Suppressor macrophage treated with lipopolysaccharide for 4 hours (primary cell): ENCODE measurements at places on chromosomes 1 and 21.

DNA sequence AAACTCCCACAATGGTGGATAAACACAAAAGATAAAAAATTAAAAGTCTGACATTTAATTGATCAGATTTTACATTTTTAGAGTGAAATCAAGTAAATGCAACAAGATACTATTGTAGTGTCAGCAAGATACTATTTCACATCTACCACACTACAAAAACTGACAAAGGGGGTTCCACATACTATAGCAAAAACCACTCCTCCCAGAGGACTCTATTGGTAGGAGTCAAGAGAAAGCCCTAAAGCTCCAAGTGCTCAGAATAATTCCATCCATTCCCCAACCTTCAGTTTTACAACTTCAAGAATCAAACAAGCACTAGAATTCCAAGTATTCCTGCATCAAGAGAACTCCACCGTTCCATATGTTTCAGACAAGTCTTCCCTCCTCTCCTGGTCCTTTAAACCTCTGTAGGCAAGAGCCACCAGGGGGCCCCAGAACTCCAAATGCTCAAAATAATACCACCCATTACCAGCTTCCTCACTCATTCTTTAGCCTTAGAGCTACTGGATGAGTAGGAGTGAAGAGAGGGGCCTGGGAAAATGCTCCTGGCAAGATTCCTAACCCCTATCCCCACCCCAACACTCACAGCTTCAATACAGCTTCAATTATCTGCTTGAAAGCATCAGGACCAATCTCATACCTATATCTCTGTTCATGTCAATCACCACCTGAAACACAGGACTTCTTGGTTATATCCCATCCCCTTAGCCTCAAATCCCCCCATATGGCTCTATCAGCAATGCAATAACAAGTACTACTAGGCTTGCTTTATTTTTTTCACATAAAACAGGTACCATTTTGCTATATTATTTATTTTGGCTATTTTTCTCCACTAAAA lies 9.9 kb downstream of the TOR1AIP2 start:
- peak; percentile 64 for DNase-seq

DNA sequence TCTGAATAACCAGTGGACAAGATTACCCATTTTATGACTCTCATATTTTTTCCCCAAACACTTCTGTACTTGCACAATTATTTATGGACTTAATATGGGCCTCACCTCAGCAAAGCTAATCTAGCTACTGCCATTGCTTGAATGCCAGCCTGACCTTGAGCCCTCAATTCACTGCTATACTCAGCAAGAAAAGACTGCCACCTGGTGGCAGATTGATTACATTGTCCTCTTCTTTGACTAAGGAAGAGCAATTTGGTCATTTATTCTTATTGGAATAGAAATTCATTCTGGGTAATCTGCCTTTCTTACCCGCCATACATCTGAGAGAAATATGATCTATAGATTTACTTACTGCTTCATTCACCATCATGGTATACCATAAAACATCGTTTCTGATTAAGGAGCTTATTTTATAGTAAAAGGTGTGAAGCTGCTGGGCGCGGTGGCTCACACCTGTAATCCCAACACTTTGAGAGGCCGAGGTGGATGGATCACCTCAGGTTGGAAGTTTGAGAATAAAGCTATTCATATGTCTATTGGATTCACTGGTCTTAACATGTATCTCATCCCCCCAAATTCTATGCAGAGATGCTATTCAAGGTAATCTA lies 32.9 kb upstream of the DIPK1A start:
- peak; percentile 92 for DNase-seq

GRCh38 chr1:5662744-5663126 lies 329.5 kb downstream of the NPHP4 start:
- DNase-seq, result no peak

GRCh38 chr21:45882645-45883044 lies 98.9 kb upstream of the COL6A1 start:
- no peak for DNase-seq

GRCh38 chr1:232438476-232438875 lies 191.5 kb downstream of the SIPA1L2 start:
- no peak for DNase-seq

GRCh38 chr21:36557316-36557715 lies 77.4 kb upstream of the CLDN14 start:
- DNase-seq, result no peak

- no peak for DNase-seq
These were observed 9.2 kb downstream of the TP53BP2 start for GRCh38 chr1:223836586-223836985.

DNA sequence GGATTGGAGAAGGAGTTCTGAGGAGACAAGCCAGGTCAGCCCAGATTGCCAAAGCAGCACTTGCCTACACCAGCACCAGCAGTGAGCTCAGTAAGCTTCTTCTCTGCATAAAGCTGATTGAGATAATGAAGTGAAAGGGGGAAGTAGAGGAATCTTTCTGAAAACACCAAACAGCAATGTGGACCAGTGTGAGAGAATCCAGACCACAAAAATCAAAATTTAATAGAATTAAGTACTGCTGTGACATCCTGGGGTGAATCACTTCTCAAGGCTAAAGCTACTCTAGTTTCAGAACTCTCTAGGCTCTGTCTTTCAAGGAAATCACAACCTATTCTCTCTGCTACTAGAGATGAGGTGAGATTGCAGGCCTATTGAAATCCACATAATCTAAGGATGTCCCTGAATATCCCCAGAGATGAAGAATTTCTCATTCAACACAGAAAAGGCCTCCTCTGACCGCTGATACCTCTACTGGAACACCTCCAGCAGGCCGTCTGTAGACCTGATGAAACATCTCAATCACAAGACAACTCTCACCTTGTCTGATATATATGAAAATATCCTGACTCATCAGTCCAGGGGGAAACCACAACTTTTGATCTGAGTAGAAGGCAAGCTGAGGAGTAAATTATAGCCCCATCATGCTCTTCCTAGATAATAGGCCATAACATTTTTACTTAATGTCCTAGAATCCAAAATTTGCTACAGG lies at the start of gene FCRL4:
Gene FCRL4, minus strand, starts transcription at position 127 of the 709 bp plus-strand sequence. CDS start 141 bp downstream, outside the sequence.
- no peak for DNase-seq

GRCh38 chr1:84620720-84621313 lies 46.6 kb upstream of the CTBS start:
- peak; percentile 87 for DNase-seq

GRCh38 chr1:102954576-102954975 lies 153.7 kb downstream of the COL11A1 start:
- no peak for DNase-seq

- DNase-seq, result no peak
These were observed 35.6 kb downstream of the GPA33 start for GRCh38 chr1:167054531-167054930.

GRCh38 chr1:203271018-203271743 lies 34.1 kb upstream of the BTG2 start:
- DNase-seq, result peak; percentile 78

DNA sequence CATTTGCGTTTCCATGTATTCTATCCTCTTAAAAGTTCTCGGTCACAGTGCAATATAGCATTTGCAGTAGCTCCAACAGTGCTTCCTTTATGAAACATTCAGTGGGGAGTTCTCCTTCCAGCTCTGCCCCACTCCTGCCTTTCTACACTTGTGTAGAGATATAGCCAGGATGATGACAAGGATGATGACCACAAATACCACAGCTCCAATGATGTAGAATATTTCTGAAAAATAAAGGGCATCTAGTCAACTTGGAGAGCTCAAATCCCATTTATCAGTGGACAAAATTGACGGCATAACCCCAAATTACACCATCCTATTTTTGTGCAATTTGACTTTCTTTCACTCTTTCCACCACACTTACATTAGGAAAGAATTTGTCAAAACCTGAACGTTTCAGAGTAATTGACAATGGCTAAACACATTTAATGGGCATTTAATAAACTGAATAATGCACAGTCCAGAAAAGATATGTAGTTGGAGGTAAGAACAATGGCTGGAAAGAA lies 11.1 kb downstream of the F3 start:
- DNase-seq, result no peak

- DNase-seq, result no peak
These were observed 35.4 kb upstream of the SCMH1 start for GRCh38 chr1:41277371-41277975.

GRCh38 chr1:20678599-20678998 lies 17.4 kb upstream of the DDOST start:
- DNase-seq, result peak; percentile 29

DNA sequence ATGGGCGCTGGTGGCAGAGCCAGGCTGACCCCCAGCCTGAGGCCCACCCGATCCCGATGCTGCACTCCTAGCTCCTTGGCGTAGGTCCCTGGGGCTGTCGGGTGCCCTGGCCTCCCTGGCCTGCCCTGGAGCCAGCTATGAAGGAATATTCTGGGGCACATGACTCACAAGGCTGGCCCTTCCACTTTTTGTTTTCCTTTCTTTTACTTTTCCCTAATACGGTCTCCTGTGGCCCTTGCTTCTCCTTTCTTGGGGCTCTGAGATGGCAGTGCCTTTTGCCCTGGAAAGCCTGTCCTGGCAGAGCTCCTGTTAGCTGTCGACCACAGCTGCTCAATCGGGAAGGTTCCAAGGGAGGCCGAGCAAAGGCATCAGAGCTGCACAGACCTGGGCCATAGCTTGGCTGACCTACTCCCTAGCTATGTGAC lies 22.1 kb downstream of the ARHGEF10L start:
- peak; percentile 77 for DNase-seq
